A549 treated with dexamethasone at 1 μM for 4 hours (cell line): ENCODE measurements at places on chromosomes 2 and 18. TPM values are rescaled to one million over a fixed set of nuclear protein-coding genes. Genes with fewer than 3 reads are reported as not detected.

The LYPD6B gene
- 0.07 TPM in 1 of 5 replicates, not detected in the others for total RNA-seq

The EVA1A gene
- 7.0 to 10.9 TPM (median 8.7 TPM) in 5 replicates for total RNA-seq

The GRHL1 gene
- 0.72 to 1.5 TPM (median 1.1 TPM) in 5 replicates for total RNA-seq

The STON1 gene
- 0.25 to 0.59 TPM (median 0.40 TPM) in 5 replicates for total RNA-seq

The CHPF gene
- 16.9 to 30.5 TPM (median 28.2 TPM) in 5 replicates for total RNA-seq

The UGT1A5 gene
- 0.06 TPM in 1 of 5 replicates, not detected in the others for total RNA-seq

The LOXHD1 gene
- total RNA-seq = not detected in 5 replicates

The CCDC178 gene
- not detected in 5 replicates for total RNA-seq

The SLC66A2 gene
- total RNA-seq = 14.2 to 19.3 TPM (median 18.1 TPM) in 5 replicates

The ANTXR1 gene
- 115 to 164 TPM (median 154 TPM) in 5 replicates for total RNA-seq

The EFR3B gene
- 7.9 to 11.1 TPM (median 10.0 TPM) in 5 replicates for total RNA-seq

The TUBB8B gene
- 0.12 TPM in 1 of 5 replicates, not detected in the others for total RNA-seq
